ENCODE measurements at places on chromosomes 5 and 9. TPM values are rescaled to one million over a fixed set of nuclear protein-coding genes. Genes with fewer than 3 reads are reported as not detected.

OR1Q1 gene
- total RNA-seq, result not detected

GRCh38 chr5:126445502-126446174 is 22.4 kb downstream of the GRAMD2B start:
- peak; percentile 68 for DNase-seq

- DNase-seq, result no peak
Observed at GRCh38 chr9:136840140-136840876, 2.0 kb upstream of the AJM1 start.

OR1J2 gene
- not detected for total RNA-seq

GRCh38 chr5:164175083-164175482 is 669.7 kb downstream of the MAT2B start:
- DNase-seq, result no peak

DNA sequence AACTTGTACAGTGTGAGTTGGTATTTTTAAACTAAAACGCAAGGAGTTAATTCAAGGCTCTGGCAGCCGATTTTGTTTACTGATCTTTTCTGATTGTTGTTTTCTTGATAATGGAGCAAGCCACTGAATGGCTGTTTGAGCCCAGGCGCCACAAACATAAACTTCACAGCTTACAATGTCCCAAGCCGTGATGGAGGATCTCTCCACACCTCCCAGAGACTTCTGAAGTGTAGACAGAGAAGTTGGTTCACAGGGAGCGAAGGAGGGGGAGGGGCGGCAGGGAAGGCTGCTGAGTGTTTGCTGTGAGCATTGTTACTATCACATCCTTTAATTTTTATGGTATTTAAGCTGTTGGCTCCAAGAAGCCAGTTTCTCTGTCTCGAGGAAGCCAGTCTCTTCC is 14.7 kb downstream of the ISL1 start:
- no peak for DNase-seq

DNA sequence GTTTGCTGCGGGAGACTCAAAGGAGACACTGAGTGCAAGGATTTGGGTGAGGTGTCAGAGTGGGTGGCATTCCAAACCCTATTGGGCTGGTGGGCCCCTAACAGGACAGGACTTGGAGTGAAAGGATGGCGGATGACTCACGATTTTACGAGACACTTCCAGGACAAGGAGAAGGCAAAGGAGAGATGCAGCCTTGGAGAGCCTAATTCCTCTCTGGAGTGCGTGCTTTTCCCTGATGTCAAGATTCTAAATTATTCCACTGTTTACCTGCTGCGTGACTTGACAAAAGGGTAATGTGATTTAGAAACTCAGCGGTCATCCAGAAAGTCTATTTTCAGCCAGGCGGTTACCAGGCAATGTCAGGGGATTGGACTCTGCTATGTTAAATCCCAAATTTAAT is 41.6 kb upstream of the CD180 start:
- DNase-seq, result peak; percentile 85

DNA sequence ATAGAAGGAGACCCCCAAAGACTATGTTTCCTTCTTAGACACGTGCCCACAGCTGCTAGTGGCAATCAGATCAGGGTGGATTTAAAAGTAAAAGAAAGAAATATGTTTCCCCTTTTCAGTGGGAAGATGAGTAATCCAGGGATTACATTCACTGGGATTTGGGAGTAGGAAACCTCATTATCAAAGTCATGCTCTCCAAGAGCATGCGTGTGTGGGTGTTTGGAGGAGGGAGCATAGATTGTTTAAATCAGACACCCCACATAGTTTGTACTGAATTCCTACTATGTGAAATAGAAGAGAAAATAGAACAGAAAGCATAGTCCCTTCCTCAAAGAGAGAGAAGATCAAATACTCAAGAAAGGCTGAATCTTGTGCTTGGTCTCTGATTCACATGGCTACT is 65.5 kb upstream of the TBCA start:
- DNase-seq, result no peak

- no peak for DNase-seq
Observed at GRCh38 chr5:180329606-180330269, 23.4 kb downstream of the GFPT2 start.

DNA sequence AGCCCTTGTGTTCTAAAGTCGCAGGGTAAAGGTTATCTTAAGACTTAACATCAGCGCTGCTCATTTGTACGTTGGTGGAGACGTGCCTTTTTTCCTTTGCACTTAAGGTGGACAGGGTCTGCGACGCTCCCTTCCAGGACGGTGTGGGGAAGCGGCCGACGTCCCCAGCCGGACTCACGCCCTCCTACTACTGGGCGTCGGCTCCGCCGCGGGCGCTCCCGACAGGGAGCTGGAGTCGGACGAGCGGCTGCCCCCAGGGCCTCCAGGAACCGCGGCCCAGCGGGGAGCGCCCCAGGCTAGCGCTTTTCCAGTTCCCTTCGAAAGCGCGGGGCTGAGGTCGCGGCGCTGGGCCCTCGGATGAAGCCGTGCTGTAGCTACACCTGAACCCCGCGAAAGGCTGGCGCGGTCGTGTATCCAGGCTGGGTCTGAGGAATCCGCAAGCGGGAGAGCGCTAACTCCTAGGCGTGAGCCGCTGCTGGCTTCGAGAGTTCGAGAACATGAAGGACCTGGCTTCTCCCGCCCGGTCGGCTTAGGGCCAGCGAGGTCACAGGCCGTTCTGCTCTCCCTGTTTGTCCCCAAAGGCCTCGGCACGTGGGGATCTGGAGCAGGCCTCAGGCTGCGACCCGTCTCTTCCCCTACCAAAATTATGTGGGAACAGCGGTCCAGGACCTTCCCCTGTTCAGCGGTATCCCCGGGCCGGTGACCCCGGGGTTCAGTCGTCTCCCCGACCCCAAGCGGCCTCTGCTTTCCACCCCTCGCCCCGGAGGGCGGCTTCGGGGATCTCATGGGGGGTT is 3.8 kb upstream of the DMRT3 start:
- no peak for DNase-seq

GRCh38 chr5:171386861-171387344 is 746 bp upstream of the NPM1 start:
- DNase-seq, result peak; percentile 13

- no peak for DNase-seq
Observed at GRCh38 chr5:81132381-81132780, 100.7 kb upstream of the CKMT2 start.

- no peak for DNase-seq
Observed at GRCh38 chr5:175021841-175022625, 297.7 kb downstream of the MSX2 start.

DNA sequence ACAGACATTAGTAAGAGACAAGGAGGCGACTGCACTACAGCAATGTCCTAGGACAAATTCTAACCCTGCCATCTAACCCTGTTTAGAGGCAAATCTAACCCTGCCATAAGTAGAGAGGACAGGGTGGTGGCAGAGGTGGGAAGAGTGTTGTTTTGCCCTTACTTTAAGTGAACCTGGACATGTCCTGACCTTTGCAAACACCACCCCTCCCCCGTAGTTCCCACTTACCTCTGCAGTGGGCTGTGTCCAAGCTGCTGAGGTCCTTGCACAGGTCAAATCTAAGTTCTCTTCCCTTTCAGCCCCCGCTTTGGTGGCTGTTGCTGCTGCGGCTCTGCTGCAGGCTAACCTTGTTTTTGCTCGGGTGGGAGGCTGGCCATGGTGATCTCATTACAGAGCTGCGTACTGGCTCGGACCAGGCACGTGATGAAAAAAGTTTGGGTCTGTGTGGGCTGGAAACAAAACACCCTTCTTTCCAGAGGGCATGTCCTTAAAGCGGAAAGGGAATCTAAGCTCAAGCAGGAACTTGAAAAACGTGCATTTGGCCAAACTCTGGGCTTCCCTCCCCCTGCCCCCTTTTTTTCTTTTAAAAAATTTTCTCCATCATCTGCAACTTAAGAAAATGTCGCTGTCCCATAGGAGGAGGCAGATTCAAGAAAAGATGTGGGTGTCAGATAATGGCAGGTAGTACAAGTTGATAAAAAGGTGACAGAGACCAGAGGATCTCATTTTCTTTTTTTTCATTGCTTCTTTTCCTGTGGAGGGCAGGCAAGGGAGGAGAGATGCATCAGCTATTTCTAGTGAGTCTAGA is at the start of gene FAXDC2:
Gene FAXDC2 (minus strand): TSS at position 349 of the 808 bp plus-strand sequence. CDS start 12,425 bp downstream, outside the sequence.
- DNase-seq, result peak; percentile 80

GRCh38 chr5:109755761-109756160 is 66.0 kb downstream of the MAN2A1 start:
- no peak for DNase-seq

DNA sequence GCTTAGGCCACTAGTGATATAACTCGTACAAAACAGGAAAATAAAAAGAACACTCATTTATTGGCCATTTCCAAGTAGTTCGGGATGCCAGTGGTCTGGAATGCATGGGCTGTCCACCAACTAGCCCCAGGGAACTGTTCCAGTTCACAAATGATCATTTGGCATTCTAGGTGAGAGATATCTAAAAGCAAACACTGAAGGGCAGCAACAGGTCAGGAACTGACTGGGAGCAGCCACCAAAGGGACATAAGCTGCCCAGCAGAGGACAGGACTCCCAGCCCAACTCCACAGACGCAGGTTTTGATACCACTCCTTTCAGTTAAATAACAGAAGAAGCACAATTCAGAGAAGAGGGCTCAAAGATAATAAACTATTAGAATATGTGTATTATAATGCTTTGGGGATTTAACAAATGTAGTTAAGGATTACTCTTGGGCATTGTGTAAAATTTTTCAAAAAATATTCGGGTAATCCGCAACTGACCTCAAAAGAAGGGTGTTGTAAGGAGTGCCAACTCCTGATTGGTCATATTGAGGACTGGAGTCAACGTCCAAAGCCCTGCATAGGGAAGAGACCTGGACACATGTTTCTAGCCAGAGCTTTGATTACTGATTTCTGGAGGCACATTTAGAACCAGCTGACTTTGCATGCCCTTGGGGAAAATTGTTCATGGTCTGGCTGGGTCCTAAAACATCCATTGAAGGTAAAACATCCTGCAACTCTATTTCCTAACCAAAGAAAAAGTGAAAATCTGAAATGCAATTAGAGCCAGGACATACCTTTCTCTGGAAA is 320.0 kb downstream of the DNAH5 start:
- peak; percentile 78 for DNase-seq

DNA sequence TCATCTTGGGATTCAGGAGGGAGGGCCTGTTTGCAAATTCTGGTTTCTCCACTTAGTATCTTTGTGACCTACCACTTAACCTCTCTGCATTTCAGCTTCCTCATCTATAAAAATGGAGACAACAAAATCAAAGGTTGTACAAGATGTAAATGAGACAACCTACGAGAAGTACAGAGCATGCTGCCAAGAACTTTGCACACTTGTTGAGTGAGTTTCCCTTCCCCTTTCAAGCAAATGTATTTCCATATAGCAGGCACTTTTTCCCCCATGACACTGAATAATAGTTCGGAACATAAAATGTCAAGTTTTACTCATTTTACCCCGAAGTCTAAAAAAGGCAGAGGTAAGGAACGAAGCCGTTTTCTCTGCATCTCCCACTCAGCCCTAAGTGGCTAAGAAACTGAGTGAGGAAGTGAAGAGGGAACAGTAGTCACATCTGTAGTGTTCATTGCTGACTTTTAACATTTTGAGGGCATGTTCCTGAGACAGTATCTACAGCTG is 159.0 kb downstream of the TLE1 start:
- no peak for DNase-seq

DMRTA1 gene
- total RNA-seq, result 1.1 TPM

DNA sequence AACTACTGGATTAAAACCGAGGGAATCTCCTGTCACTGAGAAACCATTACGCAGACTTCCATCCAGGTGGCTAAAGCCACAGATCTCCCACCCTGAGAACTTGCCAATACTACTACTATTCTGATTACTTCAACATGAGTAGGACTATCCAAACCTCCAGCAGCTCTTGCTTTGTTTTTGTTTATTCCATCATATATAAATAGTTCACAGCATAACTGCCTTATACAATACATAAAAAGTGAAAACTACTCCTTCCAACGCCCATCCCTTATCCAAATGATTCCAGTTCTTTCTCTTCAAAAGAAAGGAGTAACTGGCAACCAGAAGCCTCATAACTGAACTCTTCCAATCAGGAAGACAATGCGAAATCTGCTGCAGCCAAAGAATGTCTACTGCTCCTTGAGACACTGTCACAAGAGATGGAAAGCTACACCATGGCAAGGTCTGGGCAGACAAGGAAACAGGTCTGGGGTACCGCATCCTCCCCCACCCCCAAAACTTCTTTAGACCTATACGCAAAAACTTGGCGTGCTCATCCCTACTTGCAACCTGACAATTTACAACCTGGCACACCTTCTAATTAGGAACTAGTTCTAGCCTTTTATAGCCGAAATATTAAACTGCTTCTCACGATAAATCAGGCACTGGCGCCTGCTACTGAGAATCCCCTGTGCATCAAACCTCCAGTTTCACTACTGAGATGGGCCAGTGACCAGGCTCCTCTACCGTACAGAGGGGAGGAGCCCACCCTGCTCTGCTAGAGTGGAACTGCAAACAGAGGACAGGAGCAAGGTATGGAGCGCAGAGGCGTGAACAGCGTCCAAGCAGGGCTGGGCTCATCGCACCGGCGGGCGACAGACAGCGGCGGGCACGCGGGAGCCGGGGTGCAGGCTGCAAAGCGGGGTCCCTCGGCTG is 986 bp downstream of the PLPP1 start:
- DNase-seq, result peak; percentile 50

GRCh38 chr9:111984086-111984802 is 87.6 kb downstream of the UGCG start:
- no peak for DNase-seq

DNA sequence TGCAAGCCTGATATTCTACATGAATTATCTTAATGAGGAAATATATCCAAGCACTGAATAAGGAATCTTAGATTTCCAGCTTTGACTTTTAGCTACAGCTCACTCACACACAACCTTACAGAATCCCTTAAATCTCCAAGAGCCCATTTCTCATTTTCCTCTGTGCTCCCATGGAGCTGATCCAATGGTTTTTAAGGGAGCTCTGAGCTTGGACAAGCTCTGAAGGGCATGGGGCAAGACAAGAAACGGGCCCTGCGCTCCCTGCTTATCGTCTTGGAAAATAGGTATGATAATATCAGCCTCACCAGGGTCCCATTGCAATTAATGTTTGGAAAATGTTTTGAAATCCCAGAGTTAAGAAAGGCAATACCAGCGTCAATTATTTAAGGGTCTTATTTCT is 1021.7 kb downstream of the NR2F1-AS1 start:
- no peak for DNase-seq

CCDC180 gene
- total RNA-seq, result 0.72 TPM

GRCh38 chr9:91044354-91044753 is 242.7 kb downstream of the SYK start:
- DNase-seq, result no peak

GRCh38 chr5:97452646-97453045 is 269.6 kb upstream of the RIOK2 start:
- DNase-seq, result no peak

DNA sequence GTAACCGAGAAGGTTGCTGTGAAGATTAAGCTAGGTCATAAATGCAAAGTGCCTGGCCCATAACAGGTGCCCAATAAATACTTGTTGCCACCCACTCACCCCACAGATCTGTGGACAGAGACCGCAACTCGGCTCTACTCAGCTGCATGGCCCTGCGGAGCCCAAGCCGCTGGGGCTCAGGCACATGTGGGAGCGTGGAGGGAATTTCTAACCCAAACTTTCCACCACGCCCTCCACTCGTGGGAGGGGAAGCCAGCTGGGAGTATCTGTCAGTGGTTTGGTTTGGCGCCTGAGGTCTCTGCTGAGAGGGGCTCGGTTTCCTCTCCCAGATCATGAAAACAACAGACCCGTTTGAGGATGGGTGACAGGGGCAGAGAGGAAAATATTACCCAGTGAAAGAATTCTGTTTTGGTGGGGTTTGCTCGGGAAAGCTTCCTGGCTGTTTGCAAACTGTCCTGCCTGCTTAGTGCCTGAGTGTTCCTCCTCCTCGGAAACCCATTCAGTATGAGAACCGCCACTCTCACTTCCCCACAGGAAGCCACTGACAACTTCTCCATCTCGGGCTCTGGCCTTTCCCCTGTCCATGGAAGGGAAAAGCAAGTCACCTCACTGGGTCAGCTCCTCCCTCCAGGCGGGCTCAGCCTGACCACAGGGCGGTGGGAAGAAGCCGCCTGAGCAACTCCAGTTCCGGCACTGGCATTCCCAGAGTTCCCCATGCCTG is 60.1 kb downstream of the RGS3 start:
- peak; percentile 86 for DNase-seq
